Astrocyte (in vitro differentiated cells and primary cell): ENCODE measurements at places on chromosomes 4 and X.

GRCh38 chr4:108535757-108536156, 84.6 kb upstream of the RPL34 start:
- H3K4me1 ChIP-seq = no peaks in the 10 kb centered on the region
- DNase-seq = no peak
- H3K36me3 ChIP-seq = no peaks in the 10 kb centered on the region
- no peak overlapping the region for H3K27ac ChIP-seq

DNA sequence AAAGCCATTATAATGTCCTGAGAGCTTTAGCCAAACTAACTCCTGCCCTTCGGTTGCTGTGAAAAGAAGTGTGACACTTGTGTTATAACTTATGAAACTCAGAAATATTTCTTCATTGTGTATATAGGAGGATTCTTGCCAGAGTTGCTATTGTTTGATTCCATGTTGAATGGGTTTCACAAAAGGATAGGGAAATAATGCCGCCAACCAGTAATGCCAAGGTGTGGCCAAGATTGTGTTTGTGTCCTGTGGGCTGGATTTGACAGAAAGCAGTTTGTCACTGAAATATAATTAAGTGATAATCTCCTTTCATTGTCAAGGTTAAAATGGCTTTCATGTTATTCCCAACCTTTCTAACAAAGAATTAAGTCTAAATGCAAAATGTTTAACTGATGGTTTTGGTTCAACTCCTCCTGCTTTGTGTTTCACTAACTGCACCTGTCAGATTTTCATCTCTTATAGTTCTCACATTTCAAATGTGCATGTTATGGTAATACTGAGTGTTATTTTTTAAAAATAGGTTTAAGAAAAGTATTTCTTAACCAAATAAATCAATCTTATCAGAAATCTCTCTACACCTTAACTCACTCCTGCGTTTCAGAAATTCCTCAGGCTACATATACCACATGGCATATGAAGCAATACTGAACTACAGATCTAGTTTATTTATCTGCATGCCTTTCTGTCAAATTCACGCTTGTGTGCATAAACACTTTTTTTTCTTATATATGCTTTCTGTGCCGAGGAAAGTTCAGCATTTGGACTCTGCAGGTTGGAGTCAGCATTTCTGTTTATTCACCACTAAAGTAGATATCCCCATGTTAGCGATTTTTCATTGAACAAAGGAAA, at the start of gene CLDN22:
CLDN22 (minus strand) TSS at position 66 of the 849 bp plus-strand sequence; CDS start at position 8, 58 bp downstream.
- H3K27ac ChIP-seq = no peak within 1 kb of the TSS
- no peaks in the 10 kb centered on the region for H3K4me1 ChIP-seq
- no peak within 1 kb of the TSS for H3K4me3 ChIP-seq
- DNase-seq = no peak
- no peaks in the 10 kb centered on the region for H3K27me3 ChIP-seq

GRCh38 chr4:65670331-65671031, at the start of gene EPHA5:
Gene EPHA5 (minus strand): TSS chr4:65670489. CDS start chr4:65669742, 747 bp downstream.
- H3K27ac ChIP-seq = peak within 1 kb of the TSS; percentile 92
- DNase-seq = peak; percentile 97
- peak within 1 kb of the TSS; percentile 76 for H3K4me3 ChIP-seq
- H3K27me3 ChIP-seq = no peaks in the 10 kb centered on the region
- H3K4me1 ChIP-seq = peaks cover 17% of the 10 kb centered on the region

GRCh38 chrX:126655061-126655460, 102.4 kb upstream of the DCAF12L1 start:
- H3K4me1 ChIP-seq = no peaks in the 10 kb centered on the region
- H3K27ac ChIP-seq = no peak overlapping the region
- no peak overlapping the region for H3K4me3 ChIP-seq
- no peaks in the 10 kb centered on the region for H3K27me3 ChIP-seq
